ENCODE measurements at places on chromosomes 7 and 10. TPM values are rescaled to one million over a fixed set of nuclear protein-coding genes. Genes with fewer than 3 reads are reported as not detected.

- DNase-seq, result no peak
Observed at GRCh38 chr7:6284055-6284400, 11.6 kb upstream of the CYTH3 start.

GRCh38 chr10:9579110-9579705, 1438.5 kb upstream of the CELF2 start:
- DNase-seq, result no peak

The OR2A1 gene
- not detected for total RNA-seq

DNA sequence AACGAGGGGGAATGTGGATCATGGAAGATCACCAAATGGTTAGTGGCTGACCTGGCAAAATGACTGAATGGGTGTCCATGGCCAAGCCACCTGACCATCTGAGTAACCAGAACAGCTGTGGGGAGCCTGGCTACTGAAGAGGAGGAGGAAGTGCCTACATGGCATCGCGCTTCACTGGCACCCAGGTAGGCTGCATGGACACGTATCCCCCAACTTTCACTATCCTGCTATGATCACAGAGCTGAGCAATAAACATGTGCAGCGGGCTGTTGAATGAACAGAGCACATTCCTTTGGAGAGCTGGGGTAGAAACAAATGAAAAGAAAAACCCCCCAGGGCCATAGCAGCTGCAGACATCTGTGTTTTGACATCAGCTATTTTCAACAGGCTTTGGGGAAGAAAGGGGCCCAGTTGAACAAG, 6.5 kb downstream of the AKR1B1 start:
- DNase-seq, result no peak

The MALRD1 gene
- total RNA-seq, result 0.41 TPM

The PCGF5 gene
- 34.8 TPM for total RNA-seq

GRCh38 chr10:71982269-71983178, 18.3 kb downstream of the CHST3 start:
- no peak for DNase-seq

GRCh38 chr10:121070275-121071070, 219.3 kb downstream of the WDR11 start:
- DNase-seq, result no peak

- no peak for DNase-seq
Observed at GRCh38 chr10:119103241-119103902, 541 bp upstream of the DENND10 start.

GRCh38 chr10:100025576-100025975, 15.8 kb upstream of the DNMBP start:
- no peak for DNase-seq

DNA sequence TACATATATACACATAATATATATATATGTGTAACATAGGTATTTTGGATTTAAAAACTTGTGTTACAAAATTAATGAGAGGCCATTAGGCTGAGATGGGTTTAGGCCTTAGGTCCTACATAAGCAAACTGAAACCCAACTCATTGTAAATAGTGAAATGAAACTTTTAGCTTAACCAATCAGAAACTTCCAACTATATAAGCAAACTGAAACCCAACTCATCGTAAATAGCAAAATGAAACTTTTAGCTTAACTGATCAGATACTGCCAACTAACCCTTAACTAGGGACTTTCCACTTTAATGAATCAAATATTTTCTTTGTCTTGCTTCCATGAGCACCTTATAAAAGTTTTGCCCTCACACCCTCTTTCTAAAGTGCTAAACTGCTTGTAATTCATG, 17.3 kb upstream of the SAMD9L start:
- no peak for DNase-seq

- no peak for DNase-seq
Observed at GRCh38 chr10:123888751-123889150, 2.9 kb downstream of the CPXM2 start.

- no peak for DNase-seq
Observed at GRCh38 chr10:133110133-133110532, 22.4 kb downstream of the ADGRA1 start.

DNA sequence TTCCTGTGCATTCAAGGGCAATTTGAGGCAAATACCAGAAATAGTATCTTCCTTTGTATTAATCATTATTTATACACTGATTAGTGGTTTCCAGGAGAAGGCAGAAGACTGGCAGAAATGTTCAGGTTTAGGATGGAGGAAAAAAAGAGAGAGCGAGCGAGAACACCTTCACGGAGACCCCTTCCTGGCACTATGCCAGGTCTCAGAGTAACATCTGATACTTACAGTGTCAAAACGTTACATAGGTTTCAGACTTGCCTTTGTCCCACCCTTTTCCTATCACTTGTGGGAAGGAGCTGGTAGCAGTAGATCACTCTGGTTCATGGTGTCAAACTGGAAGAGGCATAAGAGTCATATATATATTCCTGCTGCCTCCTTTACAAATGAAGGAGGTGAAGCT, 652 bp downstream of the OR2A12 start:
- DNase-seq, result no peak

GRCh38 chr7:130385600-130386066, 5.3 kb downstream of the CPA1 start:
- no peak for DNase-seq

The SPAM1 gene
- total RNA-seq, result not detected

The CCL24 gene
- total RNA-seq, result not detected

The VWDE gene
- total RNA-seq, result 1.4 TPM

GRCh38 chr10:7483848-7484247, 73.0 kb upstream of the SFMBT2 start:
- DNase-seq, result no peak

- DNase-seq, result no peak
Observed at GRCh38 chr7:103031781-103032180, 42.8 kb downstream of the FBXL13 start.

The PRR15 gene
- total RNA-seq, result not detected

- DNase-seq, result no peak
Observed at GRCh38 chr7:42233171-42233570, 3.8 kb downstream of the GLI3 start.

- DNase-seq, result no peak
Observed at GRCh38 chr7:44470135-44470479, 20.4 kb downstream of the NUDCD3 start.

The NOM1 gene
- total RNA-seq, result 34.0 TPM

- no peak for DNase-seq
Observed at GRCh38 chr7:42262964-42263363, 26.0 kb upstream of the GLI3 start.

The MBL2 gene
- not detected for total RNA-seq

GRCh38 chr10:69374242-69374641, 42.5 kb downstream of the TACR2 start:
- no peak for DNase-seq

DNA sequence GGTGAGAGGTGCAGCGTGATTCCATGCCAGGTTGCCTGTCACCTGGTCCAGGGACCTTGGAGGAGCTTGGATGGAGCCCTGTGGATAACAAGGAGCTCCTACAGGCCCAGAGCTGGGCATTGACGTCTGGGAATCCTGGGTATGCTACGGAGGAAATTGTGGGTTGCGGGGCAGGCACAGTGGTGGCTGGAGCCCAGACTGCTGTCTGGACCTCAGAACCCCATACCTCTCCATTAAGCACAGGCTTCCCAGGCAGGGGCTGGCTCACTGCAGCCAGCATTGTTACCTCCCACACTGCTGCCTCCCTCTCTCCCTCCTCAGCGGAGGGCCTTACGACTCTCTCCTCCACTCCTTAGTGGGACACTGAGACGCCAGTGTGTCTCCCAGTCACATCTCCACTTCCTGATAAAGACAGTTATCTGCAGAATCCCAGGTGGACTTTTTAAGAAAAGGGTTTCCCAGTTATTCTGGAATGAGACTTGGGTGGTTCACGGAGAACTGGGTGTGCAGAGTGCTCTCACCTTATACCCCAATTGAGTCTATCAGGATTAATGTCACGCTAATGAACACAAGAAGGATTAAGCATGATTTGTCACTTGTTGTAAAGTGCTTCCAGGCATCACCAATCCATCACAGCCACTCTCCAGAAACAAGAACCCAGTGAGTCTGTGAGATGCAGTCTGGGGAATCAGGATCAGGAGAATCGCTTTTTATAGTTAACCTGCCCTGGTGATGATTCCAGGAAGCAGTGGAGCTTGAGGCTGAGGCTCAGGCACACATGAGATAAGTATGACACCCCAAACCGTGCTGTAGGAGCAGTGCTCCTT, 309.4 kb downstream of the RPS24 start:
- DNase-seq, result no peak

DNA sequence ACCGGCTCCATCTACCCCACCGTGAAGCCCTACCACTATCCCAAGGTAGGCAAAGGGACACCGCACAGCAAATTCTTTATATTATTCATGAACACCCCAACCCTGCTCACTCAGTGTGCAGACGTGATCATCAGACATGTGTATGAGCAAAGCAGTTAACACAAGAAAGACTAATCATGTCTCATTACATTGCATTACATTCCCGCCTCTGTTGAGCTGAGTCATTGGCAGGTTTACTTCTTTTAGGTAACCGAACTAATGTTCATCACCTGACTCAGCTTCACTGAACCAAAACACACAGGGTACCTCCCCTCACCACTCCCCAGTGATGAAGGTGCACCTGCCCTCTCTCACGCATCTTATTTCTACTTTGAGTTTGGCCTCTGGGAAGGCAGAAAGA, 233.4 kb downstream of the PAXIP1 start:
- no peak for DNase-seq

GRCh38 chr7:36535866-36536664, 146.4 kb downstream of the ANLN start:
- no peak for DNase-seq

DNA sequence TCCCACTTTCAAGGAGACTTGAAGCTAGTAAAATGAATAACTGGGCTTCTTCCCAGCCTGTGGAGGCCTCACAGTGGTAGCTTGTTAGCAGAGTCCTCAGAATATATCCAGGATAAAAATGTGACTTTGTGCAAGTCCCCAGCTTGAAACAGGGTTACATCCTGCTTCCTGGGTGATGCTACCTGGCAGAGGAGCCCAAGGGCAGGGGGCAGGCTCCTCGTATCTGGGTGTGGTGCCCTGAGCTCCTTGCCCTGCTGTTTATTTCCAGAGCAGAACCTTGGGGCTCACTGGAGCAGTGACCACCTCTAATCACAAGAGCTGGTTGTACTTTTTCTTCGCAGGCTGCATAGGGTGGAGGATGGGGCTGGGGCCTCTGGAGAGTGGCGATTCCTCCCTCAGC, 94.8 kb downstream of the GRK5 start:
- no peak for DNase-seq

The OR2A7 gene
- 2.0 TPM for total RNA-seq

- peak; percentile 71 for DNase-seq
Observed at GRCh38 chr7:139358541-139359365, 941 bp upstream of the LUC7L2 start.

DNA sequence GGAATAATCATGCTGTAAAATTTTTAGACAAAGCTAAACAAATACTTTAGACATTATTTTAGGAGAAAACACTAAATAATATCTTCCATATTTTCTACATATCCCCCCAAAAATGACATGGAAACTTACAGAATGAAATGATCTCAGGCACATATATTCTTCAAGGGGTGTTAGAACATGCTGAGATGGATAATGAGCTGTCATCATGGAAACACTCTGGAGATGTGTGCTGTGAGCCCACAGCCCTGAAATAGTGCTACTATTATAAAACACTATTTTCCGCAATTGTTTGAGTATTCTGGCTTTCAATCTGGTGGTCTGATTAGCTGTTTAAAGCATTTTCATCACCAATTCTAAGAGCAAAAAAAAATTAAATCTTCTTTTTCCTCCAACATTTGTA, 385.7 kb downstream of the PHTF2 start:
- DNase-seq, result no peak
